Activated naive CD4-positive, alpha-beta T cell treated with anti-CD3 and anti-CD28 coated beads, Interleukin-2, amount 50 U/mL, for 16 hours (primary cell): ENCODE measurements at places on chromosomes 13 and 19.

- DNase-seq, result no peak
Observed at GRCh38 chr13:39091586-39091985, 53.3 kb downstream of the NHLRC3 start.

- no peak for DNase-seq
Observed at GRCh38 chr13:21616880-21617279, 12.9 kb upstream of the MICU2 start.

DNA sequence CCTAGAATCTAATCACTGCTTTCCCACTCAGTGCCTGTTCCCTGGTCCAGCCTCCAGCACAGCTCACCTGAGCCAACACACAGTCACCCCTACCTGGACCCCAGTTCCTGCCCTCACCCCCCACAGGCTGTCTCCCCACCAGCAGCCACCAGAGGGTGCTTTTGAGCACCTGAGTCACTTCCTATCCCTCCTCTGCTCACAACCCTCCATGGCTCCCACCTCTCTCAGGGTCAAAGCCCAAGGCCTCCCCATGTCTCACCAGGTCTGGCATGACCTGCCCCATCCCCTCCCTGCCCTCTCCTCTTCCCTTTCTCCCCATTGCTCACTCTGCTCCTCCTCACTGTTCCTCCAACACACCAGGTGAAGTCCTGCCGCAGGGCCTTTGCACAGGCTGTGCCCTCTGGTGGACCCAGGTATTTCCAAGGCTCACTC lies 7.1 kb upstream of the DPP9 start:
- DNase-seq, result peak; percentile 68

DNA sequence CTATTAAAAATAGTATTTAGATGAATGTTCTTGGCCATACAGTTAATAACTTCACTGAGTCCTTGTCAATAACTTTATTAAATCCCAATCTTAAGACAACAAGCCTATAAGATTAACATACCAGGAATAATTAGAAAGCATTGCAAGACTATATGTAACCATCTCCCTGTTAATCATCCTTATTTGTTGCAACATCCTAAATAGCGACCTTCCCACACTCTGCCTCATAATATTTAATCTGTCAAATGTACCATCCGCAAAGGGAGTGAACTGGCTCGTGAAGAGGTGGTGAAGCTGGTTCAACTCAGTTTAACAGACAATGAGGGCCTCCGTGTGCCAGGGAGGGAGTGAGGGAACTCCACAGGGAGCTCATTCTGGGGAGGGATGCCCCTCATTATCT lies 33.9 kb downstream of the KL start:
- DNase-seq, result no peak

- no peak for DNase-seq
Observed at GRCh38 chr19:1873524-1874473, 10.4 kb upstream of the KLF16 start.

- DNase-seq, result no peak
Observed at GRCh38 chr13:49124693-49125304, 95.3 kb upstream of the MLNR start.

DNA sequence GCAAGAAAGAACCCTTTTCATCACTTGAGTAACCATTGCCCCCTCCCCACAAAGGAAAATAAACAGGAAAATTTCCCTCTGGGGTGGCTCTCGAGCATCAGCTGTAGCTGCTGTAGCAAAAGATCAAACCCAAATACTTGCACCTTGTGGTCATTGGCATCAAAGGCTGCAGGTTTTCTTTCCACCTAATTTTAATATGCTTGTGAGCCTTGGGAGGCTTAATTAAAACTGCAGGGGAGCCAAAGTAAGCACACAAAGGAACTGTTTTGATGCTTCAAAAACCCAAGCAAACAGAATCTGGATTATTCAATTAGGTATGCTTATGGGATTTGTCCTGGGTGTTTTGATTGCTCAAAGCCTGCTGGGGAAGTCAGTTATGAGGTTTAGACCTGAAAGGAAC lies 119.5 kb downstream of the SHISA2 start:
- DNase-seq, result no peak

DNA sequence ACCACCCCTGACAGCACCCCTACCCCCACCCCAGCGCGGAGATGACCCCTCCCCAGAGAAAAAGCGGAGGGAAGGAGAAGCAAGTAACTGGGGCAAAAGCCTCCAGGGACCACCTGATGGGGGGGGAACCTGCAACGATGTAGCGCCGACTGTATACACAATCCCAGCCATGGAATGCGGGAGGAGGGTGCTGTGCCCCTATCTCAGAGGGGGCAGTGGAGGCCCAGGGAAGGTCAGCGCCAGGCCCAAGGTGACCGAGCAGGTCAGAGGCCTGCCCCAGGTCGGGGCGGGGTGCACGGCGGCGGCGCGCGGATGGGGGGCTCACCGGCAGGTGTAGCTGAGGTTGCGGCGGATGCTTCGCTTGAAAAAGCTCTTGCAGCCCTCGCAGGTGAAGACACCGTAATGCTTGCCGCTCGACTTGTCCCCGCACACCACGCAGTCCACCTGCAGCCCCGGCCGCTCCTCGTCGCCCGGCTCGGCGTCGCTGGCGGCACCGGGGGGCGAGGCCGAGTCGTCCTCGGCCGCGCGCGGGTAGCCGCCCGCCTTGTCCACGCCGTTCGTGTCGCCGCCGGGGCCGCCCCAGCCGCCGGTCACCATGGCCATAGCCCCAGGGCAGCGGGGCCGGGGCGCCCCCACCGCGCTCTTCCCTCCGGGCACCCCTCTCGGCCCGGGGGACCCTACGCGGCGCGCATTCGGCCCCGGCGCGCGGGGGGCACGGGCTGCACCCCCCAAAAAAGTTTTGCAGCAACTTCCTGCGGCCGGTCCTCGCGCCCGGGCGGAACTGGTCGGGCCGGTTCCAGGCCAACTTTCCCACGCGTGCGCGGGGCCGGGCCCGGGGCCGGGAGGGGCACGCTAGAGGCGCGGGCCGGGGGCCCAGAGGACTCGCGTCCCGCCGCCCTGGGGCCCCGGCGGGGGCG lies 843 bp downstream of the NR2F6 start:
- DNase-seq, result no peak

DNA sequence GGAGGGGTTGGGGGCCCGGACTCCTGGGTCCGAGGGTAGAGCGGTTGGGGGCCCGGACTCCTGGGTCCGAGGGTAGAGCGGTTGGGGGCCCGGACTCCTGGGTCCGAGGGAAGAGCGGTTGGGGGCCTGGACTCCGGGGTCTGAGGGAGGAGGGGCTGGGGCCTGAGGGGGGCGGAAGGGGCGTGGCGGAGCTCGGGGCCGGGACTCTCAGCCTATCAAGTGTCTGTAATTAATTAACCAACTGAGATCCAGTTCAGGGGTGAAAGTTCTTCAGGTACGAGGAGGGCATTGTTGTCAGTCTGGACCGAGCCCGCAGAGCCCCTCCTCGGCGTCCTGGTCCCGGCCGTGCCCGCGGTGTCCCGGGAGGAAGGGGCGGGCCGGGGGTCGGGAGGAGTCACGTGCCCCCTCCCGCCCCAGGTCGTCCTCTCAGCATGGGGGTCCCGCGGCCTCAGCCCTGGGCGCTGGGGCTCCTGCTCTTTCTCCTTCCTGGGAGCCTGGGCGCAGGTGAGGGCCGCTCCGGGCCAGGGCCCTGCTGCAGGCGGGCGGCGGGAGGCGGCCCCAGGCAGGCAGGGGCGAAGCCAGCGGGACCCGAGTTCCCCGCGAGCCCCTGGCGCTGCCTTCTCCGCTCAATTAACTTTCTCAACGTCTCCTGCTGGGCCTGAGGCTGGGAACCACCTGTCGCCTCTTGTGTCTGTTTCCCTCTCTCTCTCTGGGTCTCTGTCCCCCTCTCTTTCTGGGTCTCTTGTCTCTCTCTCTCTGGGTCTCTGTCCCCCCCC lies 697 bp downstream of the FCGRT start:
- DNase-seq, result peak; percentile 43

GRCh38 chr13:45340422-45341033 lies 455 bp downstream of the TPT1 start:
- peak; percentile 80 for DNase-seq

GRCh38 chr13:45258334-45258675 lies 57.5 kb upstream of the KCTD4 start:
- DNase-seq, result no peak

DNA sequence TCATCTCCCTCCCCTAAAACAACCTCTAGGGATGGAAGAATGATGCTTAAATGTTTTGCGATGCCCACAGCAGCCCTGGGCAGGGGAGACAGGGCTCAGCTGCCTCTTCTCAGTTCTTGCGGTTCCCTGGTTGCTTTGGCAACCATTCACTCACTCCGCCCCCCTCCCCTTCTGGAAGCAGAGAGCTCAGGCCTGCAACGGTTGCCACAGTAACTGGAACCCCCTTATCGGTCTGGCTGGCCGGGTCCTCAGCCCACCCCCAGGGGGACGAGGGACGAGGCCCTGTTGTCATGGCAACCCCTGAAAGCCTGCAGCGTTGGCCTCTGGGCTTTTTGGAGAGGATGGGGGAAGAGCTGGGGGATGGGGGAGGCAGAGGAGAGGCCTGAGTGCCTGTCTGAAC lies 19.5 kb downstream of the NOVA2 start:
- DNase-seq, result no peak

GRCh38 chr19:30155381-30156200 lies 213.6 kb downstream of the URI1 start:
- no peak for DNase-seq

DNA sequence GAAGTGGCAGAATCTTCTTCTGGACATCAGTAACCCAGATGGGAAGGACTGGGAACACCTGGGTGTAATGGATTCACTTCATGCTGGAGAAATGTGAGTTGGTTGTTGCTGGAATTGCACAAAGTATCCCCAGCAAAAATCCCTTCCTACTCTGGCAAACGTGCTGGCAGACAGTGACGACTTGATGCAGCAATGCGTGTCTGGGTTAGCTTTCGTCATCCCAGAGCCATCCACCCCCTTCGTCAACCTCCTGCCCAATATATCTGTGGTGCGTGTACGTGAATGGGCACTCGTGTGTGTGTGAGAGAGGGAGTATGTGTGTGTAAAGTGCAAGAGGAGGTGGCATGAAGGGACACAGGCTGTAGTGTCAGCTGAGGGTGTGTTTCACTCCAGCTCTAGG lies 70.9 kb downstream of the TM9SF2 start:
- DNase-seq, result no peak

DNA sequence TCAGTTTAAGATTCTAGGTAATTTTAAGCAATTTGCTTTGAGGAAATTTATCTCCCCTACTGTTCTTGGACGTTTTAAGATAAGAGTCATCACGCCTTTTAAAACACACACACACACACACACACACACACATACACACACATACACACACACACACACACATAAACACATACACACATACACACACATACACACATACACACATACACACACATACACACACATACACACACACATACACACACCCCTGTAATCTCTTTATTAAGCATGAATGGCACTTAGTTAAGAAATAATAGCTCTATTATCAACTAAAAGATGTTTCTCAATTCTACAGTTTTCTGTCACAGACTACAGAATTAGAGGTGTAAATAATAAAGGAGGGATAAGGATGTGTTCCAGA lies 49.2 kb downstream of the EFNB2 start:
- no peak for DNase-seq

- no peak for DNase-seq
Observed at GRCh38 chr19:30943101-30943843, 406.0 kb downstream of the TSHZ3 start.

DNA sequence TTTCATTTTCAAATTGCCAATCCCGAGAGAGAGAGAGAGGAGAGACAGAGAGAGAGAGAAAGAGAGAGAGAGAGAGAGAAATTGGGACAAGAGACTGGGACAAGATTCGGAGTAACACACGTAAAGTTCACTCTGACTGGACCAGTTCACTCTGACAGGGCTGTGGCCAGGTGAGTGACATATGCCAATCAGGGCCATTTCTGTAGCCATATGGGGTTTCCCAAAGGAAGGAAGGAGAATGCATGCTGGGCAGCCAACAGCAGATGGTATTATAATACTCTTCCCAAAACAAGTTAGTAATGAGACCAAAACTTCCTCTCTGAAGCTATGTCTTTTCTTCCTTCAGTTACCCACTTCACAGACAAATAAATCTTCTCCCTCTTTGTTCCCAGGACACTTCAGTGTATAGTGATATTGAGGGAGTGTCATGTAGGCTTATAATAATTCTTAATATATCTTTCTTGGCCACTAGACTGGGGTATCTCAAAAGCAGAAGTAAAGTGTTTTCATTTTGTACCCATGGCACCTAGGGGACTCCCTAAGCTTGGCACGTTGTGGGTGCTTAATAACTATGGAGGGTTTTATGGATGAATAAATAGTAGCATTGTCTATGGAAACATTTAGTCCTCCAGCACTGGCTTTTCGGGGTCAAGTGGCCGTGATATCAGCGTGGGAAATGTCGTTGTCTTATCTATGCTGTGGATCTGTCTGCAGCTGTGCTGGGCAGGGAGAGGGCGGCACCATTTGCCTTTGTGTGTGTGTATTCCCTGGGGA lies 51.6 kb downstream of the SERP2 start:
- DNase-seq, result no peak

GRCh38 chr19:35459414-35460082 lies 11.5 kb downstream of the FFAR2 start:
- DNase-seq, result no peak

DNA sequence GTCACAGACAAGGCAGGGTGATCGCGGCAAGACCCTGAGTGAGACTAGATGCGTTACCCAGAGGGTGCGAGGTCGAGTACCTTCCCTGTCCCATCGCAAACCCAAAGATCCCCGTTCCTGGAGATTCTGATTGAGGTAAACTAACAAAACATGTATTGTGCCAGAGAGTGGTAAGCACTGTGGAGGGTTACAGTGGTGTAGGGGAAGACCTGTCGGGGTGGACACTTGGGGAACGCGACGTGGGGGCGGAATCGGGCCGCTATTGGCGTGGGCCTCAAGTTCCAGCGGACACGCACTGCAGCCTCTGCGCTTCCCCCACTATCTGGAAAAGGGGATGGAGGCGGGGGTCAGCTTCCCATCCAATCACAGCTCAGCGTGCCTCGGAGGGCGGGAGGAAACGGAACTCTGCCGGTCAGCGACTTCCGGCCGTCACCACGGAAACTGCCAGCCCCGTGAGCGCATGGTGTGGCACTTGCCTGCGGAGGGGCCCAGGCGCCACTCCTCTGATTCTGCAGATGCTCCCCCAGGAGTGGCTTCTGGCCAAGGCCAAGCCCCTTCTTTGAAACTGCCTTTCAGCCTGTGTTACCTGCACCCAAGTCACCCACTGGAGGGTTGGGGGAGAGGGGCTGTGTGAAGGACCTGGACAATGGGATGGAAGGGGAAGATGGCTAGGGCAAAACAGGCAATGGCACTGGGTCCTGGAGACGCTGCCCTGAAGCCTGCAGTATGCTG lies 1.0 kb upstream of the UBE2M start:
- peak; percentile 51 for DNase-seq

GRCh38 chr13:20151016-20151415 lies 9.8 kb downstream of the GJA3 start:
- DNase-seq, result no peak

DNA sequence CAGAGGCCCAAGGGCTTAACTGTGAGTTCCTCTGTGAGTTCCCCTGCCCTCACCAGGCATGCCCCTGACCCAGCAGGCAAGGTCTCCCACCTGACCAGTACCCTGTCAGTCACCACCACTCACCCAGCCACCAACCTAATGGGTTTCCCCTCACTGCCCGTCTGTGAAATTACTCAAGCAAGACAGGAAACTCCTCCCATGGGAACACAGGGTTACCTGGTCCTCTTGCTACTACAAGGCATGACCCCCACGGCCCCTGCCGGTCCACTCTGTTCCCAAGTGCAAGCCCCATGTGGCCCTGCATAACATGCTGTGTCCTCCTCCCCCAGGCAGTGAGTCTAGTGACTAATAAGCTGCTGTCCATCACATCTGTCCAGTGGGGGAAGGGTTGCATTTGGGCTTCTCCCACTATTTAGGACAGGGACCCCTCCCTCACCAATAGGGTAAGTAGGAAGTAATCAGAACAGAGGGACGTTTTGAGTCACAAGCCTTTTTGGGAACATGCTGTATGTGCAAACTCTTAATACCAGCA lies 8.0 kb upstream of the DHRS12 start:
- no peak for DNase-seq
